ENCODE measurements at places on chromosomes 5 and 9.

GRCh38 chr5:9188131-9188530 lies 357.7 kb downstream of the SEMA5A start:
- no peak for DNase-seq

GRCh38 chr5:124803617-124804323 lies 57.3 kb upstream of the ZNF608 start:
- no peak for DNase-seq

DNA sequence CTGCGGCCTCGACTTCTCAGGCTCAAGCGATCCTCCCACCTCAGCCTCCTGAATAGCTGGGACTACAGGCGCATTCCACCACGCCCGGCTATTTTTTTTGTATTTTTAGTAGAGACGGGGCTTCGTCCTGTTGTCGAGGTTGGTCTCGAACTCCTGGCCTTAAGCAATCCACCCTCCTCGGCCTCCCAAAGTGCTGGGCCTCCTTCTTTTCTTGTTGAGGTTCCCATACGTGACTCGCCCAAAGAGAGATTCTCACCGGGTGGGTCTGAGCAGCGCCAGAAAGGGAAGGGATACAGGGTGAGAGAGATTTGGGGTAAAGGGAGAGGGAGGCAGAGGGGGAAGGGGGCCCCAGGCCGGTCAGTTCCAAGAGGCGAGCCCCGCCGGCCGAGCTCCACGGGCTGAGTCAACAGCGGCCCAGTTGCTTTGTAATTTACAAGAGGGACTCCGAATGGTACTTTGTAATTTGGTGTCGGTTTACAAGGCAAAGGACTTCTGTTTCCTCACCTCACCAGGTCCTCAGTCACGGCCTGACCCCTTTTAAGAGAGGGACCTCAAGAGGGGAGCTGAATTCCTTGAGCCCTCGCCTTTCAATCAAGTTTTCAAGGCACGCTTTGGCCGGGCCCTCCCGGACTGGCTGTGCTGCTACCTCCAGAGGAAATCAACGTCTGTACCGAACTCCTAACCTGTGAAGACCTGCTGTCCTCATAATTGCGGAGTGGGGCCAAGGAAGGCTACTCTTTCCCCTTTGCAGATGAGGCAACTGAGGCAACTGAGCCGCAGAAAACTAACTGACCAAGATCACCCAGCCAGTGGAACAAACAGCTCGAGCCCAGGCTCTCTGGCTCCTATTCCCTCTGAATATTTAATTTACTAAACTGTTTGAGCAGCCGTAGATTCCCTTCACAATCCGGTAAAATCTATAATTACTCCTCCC lies 3.3 kb upstream of the DMRT2 start:
- DNase-seq = no peak

GRCh38 chr9:107520186-107520585 lies 30.6 kb upstream of the KLF4 start:
- no peak for DNase-seq

DNA sequence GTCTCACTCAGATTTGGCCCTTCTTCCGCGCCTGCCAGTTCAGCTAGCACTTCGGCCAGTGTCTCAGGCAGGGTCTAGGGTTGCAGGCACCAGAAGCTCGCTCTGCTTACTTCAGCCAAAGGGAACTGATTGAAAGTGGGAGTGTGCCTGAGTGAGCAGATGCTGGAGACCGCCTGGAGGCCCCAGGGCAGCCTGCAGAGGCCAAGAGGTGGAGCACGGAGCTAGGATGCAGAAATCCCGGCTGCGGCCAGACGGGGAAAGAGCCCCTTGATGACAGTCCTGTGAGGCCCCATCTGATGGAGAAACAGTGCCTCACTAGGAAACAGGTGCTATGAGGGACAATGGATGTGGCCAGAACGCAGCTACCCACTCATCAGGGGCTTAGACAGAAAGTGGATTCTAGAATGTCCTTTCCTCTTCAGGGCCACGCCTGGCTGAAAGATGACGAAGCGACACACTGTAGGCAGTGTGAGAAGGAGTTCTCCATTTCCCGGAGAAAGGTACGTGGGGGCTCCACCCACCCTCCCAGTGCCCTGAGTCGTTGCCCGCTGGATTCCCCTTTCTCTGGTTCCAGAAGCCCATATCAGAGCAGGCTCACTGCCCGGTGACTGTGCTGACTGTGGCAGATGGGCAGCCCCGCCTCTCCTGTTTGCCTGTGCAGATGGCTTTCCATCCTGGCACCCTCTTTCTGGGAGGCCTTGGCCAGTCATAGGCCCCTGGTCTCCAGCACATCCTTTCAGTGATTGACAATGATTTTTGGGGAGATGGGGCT lies 16.1 kb downstream of the HNRNPH1 start:
- DNase-seq = no peak

DNA sequence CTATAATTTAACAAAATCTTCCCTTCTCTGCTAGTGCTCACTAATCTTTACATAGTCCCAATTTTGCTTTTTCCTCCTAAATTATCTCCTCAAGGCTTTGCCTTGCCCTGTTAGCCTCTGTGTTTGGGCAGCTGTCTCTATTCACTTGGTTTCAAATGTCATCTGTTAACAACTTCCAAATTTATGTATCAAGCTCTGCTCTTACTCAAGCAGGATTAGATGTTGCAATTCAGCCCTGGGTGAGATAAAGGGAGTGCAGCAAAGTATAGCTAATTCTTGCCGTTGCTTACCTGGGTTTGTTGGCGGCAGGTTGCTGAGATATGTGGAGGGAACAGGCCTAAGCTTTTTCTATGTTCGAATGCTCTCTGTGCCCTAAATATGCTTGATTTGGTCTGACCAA lies 483.8 kb downstream of the DMAC1 start:
- DNase-seq = no peak

GRCh38 chr9:35042081-35042604 lies 30.3 kb downstream of the VCP start:
- DNase-seq = no peak

GRCh38 chr9:76646249-76646648 lies 118.0 kb upstream of the PCA3 start:
- no peak for DNase-seq

DNA sequence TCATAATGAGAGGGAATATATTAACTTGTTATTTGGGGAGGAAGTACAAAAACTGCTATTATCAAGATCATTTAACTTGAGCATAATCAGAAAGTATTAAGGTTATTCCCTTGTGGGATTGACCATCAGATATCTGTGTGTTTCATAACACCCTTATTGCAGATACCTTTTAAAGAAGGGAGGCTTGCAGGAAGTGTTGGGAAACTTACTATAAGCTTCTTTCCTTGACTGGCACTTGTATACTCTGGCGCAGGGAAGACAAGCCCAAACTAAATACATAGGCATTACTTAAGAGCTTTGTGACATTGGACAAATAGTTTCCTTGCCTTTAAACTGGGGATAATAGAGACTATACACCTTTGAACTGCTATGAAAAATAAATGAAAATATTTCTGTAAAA lies 50.9 kb downstream of the PIK3R1 start:
- DNase-seq = no peak

- no peak for DNase-seq
Observed at GRCh38 chr9:96491880-96492525, 42.0 kb downstream of the HABP4 start.

- no peak for DNase-seq
Observed at GRCh38 chr9:98999152-98999525, 55.4 kb downstream of the COL15A1 start.

DNA sequence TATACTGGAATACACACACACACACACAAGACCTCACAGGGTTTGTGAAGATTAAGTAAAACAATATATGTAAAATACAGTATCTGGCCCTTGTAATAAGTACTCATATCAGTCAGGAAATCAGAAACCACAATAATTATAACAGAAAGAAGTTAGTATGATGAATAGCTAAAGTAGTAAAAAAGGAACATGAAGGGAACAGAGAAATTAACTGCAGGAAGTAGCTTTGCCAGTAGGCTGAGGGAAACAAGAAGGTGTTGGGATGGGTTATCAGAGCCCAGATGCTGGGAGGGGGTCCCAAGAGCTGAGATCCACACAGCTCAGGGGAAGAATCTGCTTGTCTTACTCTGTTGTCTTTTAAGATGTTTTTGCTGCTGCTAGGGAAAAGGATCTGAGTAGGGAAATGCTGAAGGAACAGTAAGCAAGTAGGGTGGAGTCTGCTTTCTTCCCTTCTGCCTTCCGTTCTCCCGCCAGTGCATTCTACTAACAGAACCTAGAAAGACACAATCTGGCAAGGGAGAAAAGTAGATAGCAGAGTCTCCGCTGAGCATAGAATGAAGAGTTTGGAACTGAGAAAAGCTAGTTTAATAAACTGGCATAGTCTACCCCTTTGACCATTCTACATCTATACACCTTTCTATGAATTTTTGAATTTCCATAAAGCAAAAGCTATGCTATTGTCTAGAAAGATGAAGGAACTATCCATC lies 55.3 kb upstream of the ALDH1A1 start:
- no peak for DNase-seq

- DNase-seq = no peak
Observed at GRCh38 chr5:81698813-81699212, 52.1 kb downstream of the SSBP2 start.

DNA sequence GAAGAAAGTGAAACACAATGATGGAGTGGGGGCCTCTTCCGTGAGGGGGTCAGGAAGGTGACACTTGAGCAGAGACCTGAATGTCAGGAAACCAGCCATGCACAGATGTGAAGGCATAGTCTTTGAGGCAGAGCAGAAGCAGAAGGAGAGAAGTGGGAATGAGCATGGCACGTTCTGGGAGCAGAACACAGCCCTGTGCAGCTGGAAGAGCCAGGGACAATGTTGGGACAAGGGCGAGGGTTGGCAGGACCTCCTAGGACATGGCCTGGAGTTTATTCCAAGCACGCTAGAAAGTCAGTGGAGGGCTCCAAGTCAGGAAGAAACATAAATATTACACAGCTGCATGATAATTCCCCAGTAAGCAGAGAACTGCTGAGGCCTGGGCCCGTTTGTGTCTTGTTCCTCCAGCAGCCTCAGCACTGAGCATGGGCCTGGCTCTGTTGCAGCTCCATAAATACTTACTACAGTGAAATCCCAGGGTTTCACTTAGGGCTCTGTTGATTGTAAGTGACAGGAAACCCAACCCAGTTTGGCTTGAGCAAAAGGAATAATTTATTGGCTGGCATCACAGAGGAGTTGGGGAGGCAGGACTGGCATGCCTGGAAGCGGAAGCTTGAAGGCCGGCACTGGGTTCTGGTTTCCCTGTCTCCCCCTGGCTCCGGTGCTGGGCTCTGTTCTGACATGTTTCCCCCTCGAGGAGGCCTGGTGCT lies 66.2 kb downstream of the MVB12B start:
- no peak for DNase-seq

DNA sequence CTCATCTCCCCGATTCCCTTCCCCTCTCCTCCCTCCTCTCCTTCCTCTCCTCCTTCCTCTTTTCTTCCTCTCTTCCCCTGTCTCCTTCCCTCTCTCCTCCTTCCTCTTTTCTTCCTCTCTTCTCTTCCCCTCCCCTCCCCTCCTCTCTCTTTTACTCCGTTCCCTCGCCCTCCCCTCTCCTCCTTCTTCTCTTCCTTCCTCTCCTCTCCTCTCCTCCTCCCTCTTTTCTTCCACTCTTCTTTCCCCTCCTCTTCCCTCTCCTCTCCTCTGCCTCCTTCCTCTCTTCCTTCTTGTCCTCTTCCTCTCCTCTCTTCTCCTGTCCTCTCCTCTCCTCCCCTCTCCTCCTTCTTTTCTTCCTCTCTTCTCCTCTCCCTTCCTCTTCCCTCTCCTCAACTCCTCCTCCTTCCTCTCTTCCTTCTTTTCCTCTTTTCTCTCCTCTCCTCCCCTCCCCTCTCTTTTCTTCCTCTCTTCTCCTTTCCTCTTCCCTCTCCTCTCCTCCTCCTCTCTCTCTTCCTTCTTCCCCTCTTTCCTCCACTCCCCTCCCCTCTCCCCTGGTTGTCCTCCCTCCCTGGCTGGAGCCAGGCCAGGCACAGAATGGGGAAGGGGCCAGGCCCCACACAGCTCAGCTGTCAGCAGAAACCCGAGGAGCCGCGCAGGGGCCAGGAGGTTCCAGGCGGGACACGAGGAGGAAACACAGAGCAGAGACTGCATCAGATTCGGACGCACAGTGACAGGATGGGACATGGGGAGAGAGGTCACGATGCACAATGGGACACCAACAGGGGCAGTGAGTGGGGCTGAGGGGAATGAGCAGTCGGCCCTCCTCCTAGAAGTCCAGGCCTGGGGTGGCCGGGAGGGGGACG lies 48.0 kb downstream of the CAMK2A start:
- no peak for DNase-seq

DNA sequence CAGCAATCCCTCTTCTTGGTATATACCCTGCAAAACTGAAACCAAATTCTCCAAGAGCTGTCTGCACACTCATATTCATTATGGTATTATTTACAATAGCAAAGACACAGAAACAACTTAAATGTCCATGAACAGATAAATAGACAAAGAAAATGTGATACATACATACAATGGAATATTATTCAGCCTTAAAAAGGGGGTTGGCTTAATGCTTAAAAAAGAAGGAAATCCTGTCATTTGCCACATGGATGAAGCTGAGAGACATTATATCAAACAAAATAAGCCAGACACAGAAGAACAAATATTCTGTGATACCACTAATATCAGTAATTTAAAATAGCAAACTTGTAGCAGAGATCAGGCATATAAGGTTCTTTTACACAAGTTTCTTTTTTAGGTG lies 46.5 kb upstream of the GAS1 start:
- no peak for DNase-seq

DNA sequence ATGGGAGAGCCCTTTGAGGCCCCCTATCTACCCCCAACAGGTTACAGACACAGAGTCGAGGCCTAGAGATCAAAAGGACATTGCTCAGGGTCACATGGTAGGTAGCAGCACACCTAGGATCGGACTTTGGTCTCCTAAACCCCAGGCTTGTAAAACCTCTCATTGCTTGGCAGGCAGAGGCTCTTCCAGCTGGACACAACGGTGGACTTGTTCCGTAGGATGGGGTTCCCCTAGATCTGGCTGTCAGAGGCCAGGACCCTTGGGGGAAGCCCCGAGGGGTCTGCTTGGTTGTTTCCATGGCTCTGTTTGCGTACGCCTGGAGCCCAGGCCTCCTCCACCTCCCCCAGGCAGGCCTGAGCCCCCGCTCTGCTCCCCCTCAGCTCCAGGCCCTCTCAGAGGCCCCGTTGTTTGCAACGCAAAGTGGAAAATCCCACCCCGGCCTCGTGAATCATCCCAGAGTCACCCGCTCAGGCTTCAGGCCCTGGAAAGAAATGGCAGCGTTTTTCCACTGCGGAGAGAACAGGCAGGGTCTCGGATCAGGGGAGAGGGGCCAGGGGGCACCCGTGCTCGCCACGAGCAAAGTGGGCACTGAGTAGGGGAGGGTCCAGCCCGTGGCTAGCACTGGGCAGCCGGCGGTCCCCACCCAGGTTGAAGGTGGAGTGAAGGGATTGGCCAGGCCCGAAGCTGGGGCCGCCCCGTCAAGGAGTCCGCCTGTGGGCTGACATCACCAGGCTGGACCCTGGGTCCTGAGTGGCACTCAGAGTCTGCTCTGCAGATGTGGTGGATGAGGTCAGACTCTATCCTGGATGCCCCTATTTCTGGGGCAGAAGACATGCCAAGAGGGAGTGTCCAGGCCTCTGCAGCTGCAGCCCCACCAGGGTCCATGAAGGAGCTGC lies 19.8 kb downstream of the COL27A1 start:
- DNase-seq = no peak

- DNase-seq = no peak
Observed at GRCh38 chr5:33832404-33833236, 59.2 kb downstream of the ADAMTS12 start.

Data from NCI-H2107 (cell line).